ENCODE measurements at places on chromosomes 13 and 19. TPM values are rescaled to one million over a fixed set of nuclear protein-coding genes. Genes with fewer than 3 reads are reported as not detected.
A peak's percentile ranks its signal among the peaks of the same experiment; 100 is the strongest.

- H3K27ac ChIP-seq = no peak overlapping the region
- no peak for DNase-seq
- no peak overlapping the region for H3K4me3 ChIP-seq
Observed at GRCh38 chr13:99379856-99380801, 72.9 kb upstream of the GPR183 start.

Gene SHISA7
- not detected for total RNA-seq

Gene ZNF793
- total RNA-seq = not detected

GRCh38 chr13:21934284-21934683 is 263.4 kb downstream of the FGF9 start:
- H3K4me1 ChIP-seq = no peaks in the 10 kb centered on the region
- H3K27ac ChIP-seq = no peak overlapping the region
- no peaks in the 10 kb centered on the region for H3K36me3 ChIP-seq
- H3K4me3 ChIP-seq = no peak overlapping the region
- DNase-seq = no peak
- H3K27me3 ChIP-seq = peaks cover 3% of the 10 kb centered on the region

- H3K4me3 ChIP-seq = no peak overlapping the region
- H3K27ac ChIP-seq = no peak overlapping the region
- peaks cover 35% of the 10 kb centered on the region for H3K4me1 ChIP-seq
- H3K27me3 ChIP-seq = no peaks in the 10 kb centered on the region
Observed at GRCh38 chr19:13783565-13784500, 9.6 kb downstream of the C19orf53 start.

Gene TNNT1
- total RNA-seq = 188 TPM

Gene CTXN1
- total RNA-seq = 56.0 TPM

GRCh38 chr19:15913384-15913783 is 15.5 kb upstream of the CYP4F2 start:
- no peak for DNase-seq
- H3K27ac ChIP-seq = no peak overlapping the region
- H3K4me1 ChIP-seq = no peaks in the 10 kb centered on the region
- H3K4me3 ChIP-seq = no peak overlapping the region
- H3K27me3 ChIP-seq = no peaks in the 10 kb centered on the region

DNA sequence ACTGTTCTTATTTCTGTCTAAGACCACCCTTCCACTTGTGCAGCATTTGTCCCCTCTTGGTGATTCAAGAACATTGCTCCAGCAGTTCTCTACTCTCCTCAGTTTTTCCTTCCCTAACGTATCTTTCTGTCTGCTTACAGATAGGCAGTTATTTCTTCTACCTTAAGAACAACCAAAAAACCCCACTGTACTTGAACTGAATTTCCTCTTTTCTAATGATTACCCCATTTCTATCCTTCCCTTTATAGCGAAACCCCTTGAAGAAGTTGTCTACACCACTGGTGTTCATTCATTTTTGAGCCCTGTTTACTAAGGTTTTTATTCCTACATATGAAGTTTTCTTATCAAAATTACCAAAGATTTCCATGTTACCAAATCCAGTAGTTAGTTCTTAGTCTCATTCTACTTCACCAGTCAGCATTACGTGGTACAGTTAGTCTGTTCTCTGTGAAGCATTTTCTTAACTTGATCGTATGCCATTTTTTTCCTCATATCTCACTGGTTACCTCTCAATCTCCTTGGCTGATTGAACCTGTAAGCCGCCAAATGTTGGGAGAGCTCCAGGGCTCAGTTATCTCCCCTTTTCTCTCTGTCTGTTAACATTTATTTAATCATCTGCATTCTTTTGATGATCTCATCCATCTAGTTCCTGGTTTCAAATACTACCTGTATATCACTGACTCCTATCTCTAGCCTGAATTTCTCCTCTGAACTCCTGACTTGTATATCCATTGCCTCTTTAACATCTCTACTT is 9.0 kb downstream of the LSM14A start:
- no peak overlapping the region for H3K27ac ChIP-seq
- H3K27me3 ChIP-seq = no peaks in the 10 kb centered on the region
- H3K4me1 ChIP-seq = peaks cover 17% of the 10 kb centered on the region
- DNase-seq = no peak
- H3K36me3 ChIP-seq = 0 out of 2 replicates have a peak, but pooled peaks cover under 1% of the 10 kb centered on the region
- H3K4me3 ChIP-seq = no peak overlapping the region

Gene NEK5
- total RNA-seq = 1.5 TPM

Gene RUBCNL
- total RNA-seq = 0.42 TPM

Gene DZIP1
- total RNA-seq = 0.17 TPM

DNA sequence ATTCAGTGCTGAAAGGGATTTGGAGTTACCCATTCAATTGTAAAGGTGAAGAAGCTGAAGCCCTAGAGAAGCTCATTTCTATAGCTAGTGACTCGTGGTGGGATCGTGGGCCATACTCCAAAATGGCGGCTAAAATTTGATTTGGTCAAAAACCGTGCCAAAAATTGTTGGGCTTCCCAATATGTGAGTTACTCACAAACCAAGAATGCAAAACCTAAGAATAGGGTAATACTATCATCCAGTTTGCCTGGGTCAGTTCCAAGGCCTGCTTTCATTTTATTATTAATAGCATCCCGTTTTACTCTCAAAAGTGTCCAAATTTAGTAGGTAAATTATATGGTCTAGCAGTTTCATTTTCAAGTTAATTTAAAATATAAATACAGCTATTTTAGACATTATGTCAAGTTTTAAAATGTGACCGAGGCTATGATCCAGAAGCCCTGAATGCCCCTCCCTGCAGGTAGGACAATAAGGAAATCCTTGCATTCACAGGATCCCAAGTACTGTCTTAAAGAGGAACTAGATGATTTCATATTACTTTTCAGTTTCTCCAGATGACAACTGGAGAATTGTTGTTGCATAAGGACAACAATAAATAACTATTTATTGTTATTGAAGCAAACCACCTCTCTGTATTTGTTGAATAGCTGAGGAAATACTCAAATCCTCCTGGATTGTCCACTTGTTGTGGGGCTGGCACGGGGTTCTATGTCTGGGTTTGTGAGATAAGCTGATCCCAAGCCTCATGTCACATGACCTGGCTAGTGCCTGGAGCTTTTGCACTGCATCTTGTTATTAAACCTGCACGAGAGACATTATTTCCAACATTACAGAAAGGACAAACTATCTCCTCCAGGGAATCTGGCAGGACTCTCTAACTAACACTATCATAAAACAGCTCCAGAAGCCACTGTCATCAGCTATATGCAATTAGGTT is 11.6 kb upstream of the RAP2A start:
- no peak overlapping the region for H3K4me3 ChIP-seq
- no peak overlapping the region for H3K27ac ChIP-seq
- no peak for DNase-seq
- no peaks in the 10 kb centered on the region for H3K36me3 ChIP-seq

Gene DCLK1
- total RNA-seq = 0.10 TPM

DNA sequence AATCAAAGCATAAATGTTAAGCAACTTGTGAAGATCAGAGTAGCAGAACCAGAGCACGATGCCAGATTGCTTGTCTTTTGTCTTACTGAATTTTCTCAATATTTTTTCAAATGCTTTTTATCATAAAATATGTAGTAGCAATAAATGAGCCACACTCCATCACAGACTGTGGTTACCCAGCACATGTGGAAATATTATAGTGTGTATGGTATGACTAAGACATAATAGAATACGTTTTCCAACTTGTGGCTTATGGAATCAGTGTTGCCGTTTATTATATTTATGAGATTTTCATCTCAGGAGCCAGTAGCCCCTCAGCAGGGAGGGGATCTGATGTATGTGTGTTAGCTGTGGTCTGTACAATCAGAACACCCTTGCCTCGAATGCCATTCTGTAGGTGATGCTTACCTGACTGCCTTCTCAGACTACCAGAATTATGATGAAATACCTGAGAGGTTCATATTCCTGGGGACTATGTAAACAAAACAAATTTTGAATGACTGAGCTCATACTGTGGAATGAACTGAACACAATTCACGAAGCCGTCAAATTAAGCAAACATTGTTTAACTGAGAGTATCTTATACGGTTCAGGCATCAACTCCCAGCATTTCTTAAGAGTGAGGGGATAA is 1.9 kb downstream of the SCEL start:
- peaks cover 7% of the 10 kb centered on the region for H3K4me1 ChIP-seq
- no peak for DNase-seq
- no peak overlapping the region for H3K27ac ChIP-seq
- H3K36me3 ChIP-seq = no peaks in the 10 kb centered on the region
- H3K27me3 ChIP-seq = no peaks in the 10 kb centered on the region

DNA sequence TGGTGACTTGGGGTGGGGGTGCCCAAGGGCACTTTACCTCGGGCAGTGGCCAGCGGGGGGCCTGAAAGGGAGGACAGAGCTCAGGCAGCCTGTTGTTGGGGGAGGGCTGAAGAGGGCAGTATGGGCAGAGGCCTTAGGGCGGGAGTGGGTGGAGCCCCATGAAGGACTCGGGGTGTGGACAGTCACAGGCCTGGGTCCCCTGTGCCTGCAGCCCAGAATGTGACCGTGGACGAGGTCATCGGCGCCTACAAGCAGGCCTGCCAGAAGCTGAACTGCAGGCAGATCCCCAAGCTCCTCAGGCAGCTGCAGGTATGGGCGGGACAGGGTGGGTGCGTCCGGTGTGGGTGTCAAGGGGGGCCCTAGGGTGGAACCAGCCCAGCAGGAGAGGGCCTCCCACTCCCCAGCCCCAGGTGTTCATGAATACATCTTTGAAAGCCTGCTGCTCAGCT is 22.5 kb downstream of the NKPD1 start:
- no peak overlapping the region for H3K27ac ChIP-seq
- DNase-seq = no peak
- H3K4me1 ChIP-seq = no peaks in the 10 kb centered on the region
- H3K36me3 ChIP-seq = no peaks in the 10 kb centered on the region

DNA sequence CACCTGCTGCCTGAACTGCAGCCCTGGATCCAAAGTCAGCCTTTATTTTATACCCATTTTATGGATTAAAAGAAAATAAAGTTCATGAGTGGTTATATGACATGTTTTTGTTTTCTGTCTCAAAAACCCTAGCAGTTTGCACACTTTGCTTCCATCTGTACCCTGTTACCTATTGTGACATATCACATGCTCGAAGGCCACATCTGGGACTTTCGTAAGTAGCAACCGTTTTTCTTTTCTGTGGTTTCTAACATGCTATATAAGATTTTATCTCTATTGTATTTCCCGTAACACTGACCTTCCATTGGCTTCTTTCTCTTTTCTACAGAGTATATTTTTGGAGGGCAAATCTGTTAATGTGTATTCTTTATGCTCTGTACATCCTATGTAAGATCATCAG is 1007.2 kb downstream of the PCDH9 start:
- H3K27ac ChIP-seq = no peak overlapping the region
- no peak overlapping the region for H3K4me3 ChIP-seq
- no peaks in the 10 kb centered on the region for H3K27me3 ChIP-seq
- no peaks in the 10 kb centered on the region for H3K4me1 ChIP-seq
- H3K36me3 ChIP-seq = no peaks in the 10 kb centered on the region
- DNase-seq = no peak

- no peaks in the 10 kb centered on the region for H3K27me3 ChIP-seq
- DNase-seq = no peak
- no peak overlapping the region for H3K27ac ChIP-seq
- H3K36me3 ChIP-seq = no peaks in the 10 kb centered on the region
Observed at GRCh38 chr13:44397766-44398223, 24.2 kb downstream of the SERP2 start.

Gene EXOC3L2
- total RNA-seq = not detected

GRCh38 chr13:34413538-34414210 is 528.4 kb upstream of the NBEA start:
- H3K4me3 ChIP-seq = no peak overlapping the region
- H3K27me3 ChIP-seq = no peaks in the 10 kb centered on the region
- no peak for DNase-seq
- no peaks in the 10 kb centered on the region for H3K4me1 ChIP-seq

DNA sequence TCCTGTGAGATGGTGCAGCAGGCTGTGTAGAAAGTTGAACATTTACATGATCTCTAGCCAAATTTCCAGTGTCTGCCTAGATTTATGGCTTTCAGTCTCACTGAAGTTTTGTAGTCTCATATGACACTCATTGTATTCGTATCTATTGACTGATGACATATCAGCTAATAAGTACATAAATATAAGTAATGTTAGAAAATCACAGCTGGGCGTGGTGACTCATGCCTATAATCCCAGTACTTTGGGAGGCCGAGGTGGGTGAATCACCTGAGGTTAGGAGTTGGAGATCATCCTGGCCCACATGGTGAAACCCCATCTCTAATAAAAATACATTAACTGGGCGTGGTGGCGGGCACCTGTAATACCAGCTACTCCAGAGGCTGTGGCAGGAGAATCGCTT is 54.7 kb upstream of the HTR2A start:
- H3K4me3 ChIP-seq = no peak overlapping the region
- H3K27me3 ChIP-seq = peaks cover 33% of the 10 kb centered on the region
- peak; percentile 27 for DNase-seq
- H3K27ac ChIP-seq = no peak overlapping the region
- peaks cover 5% of the 10 kb centered on the region for H3K4me1 ChIP-seq
- no peaks in the 10 kb centered on the region for H3K36me3 ChIP-seq

GRCh38 chr19:4584670-4585460 is 25.4 kb upstream of the SEMA6B start:
- H3K4me3 ChIP-seq = peak overlapping the region; percentile 63
- DNase-seq = no peak
- no peaks in the 10 kb centered on the region for H3K36me3 ChIP-seq
- peaks cover 16% of the 10 kb centered on the region for H3K4me1 ChIP-seq
- H3K27me3 ChIP-seq = no peaks in the 10 kb centered on the region
- peak overlapping the region; percentile 55 for H3K27ac ChIP-seq

GRCh38 chr19:23986623-23987022 is 71.9 kb downstream of the ZNF726 start:
- H3K27ac ChIP-seq = no peak overlapping the region
- H3K4me3 ChIP-seq = no peak overlapping the region
- no peaks in the 10 kb centered on the region for H3K27me3 ChIP-seq
- DNase-seq = no peak
- H3K4me1 ChIP-seq = no peaks in the 10 kb centered on the region

- no peak for DNase-seq
- no peak overlapping the region for H3K4me3 ChIP-seq
- no peaks in the 10 kb centered on the region for H3K36me3 ChIP-seq
- H3K27me3 ChIP-seq = no peaks in the 10 kb centered on the region
- no peak overlapping the region for H3K27ac ChIP-seq
Observed at GRCh38 chr13:74114202-74114601, 20.0 kb downstream of the KLF12 start.

Gene ZNF71
- not detected for total RNA-seq

DNA sequence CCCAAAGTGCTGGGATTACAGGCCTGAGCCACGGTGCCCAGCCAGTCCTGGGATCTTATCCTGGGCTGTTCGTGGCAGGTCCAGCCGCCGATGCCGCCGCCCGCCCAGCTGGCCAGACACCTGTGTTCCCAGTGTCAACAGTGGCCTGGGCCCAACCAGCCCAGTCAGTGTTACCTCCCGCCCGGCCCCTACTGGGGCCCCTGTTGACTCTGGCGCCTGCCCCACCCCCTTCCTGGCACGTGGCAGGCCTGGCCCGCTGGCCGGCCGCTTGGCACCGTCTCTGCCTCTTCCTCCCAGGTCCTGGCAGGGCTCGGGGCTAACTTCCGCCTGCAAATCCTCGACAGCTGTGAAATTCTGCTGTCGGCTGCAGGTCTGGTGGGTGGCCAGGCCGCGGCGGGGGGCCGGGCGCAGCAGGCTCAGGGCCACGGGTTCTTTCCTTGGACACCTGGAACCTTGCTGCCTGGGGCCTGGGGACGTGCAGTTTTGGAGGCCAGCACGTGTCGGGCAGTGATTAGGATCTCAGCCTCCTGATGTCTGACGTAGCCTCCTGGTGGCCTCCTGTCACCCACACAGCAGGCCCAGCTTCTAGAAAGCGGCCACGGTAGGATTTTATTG is 9.1 kb downstream of the ARID3A start:
- H3K27ac ChIP-seq = no peak overlapping the region
- no peaks in the 10 kb centered on the region for H3K36me3 ChIP-seq
- no peaks in the 10 kb centered on the region for H3K27me3 ChIP-seq
- no peak overlapping the region for H3K4me3 ChIP-seq
- H3K4me1 ChIP-seq = peaks cover 23% of the 10 kb centered on the region

Gene SIGLEC12
- not detected for total RNA-seq

Gene CABP5
- not detected for total RNA-seq

All from HCT116 (cell line).